ENCODE measurements at places on chromosomes 5 and 9.
A peak's percentile ranks its signal among the peaks of the same experiment; 100 is the strongest.

DNA sequence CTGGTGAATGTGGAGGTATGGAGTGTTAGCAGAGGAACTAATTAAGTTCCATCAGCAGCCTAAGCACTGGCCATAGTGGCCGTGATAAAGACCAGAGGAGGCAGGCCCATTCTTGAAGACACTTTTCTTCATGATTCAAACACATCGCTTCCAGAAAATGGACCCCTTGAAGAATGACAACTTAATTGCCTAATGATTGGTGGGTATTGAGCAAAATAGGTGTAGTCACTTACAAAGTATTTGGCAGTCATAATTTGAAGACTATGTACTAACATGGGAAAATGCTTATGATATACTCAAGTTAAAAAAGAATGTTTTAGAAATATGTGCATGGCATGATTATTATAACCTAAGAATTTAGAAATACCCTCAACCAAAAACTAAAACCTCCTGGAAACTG is 44.8 kb downstream of the MEGF10 start:
- H3K36me3 ChIP-seq: no peaks in the 10 kb centered on the region
- no peak for DNase-seq
- H3K4me3 ChIP-seq: no peak overlapping the region
- H3K27ac ChIP-seq: no peak overlapping the region
- peaks cover 4% of the 10 kb centered on the region for H3K4me1 ChIP-seq
- H3K27me3 ChIP-seq: peaks cover 56% of the 10 kb centered on the region

GRCh38 chr9:128805661-128806060 is 12.6 kb upstream of the ENDOG start:
- no peak overlapping the region for H3K4me3 ChIP-seq
- no peak for DNase-seq
- H3K27ac ChIP-seq: no peak overlapping the region
- H3K36me3 ChIP-seq: peaks cover 3% of the 10 kb centered on the region

DNA sequence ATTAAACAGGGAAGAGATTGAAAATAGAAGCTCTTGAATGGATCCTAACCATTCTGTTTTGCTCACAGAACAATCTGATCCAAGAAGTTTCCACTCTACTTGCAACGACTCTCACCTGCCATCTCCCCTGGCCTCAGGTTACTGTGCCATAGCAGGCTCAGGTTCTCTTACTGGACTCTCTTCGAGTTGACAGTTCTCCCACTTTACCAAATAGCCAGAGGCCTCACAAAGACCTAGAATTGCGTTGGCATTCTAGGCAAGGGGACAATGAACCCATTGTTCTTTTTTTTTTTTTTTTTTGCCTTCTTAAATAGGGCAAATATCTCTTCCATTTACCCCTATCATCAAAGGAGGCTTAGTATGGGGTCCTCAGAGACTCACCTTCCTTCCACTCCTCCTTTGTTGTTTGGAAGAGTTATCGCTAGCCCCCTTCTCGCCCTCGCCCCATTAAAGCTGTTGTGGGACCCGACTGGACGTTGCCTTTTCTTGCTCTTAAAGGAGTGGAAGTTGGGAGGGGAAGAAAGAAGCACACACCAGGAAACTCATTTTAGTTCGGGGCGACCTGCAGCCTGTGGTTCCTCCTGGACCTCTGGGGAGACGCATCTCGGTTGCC is 688 bp upstream of the PLPPR1 start:
- H3K4me3 ChIP-seq: no peak overlapping the region
- H3K36me3 ChIP-seq: no peaks in the 10 kb centered on the region
- H3K27me3 ChIP-seq: peaks cover 25% of the 10 kb centered on the region
- no peak for DNase-seq
- H3K4me1 ChIP-seq: no peaks in the 10 kb centered on the region

GRCh38 chr5:181099602-181100086 is 31.3 kb downstream of the OR2V1 start:
- H3K4me3 ChIP-seq: peak overlapping the region; percentile 64
- peaks cover 31% of the 10 kb centered on the region for H3K27me3 ChIP-seq
- no peak for DNase-seq
- H3K27ac ChIP-seq: no peak overlapping the region

DNA sequence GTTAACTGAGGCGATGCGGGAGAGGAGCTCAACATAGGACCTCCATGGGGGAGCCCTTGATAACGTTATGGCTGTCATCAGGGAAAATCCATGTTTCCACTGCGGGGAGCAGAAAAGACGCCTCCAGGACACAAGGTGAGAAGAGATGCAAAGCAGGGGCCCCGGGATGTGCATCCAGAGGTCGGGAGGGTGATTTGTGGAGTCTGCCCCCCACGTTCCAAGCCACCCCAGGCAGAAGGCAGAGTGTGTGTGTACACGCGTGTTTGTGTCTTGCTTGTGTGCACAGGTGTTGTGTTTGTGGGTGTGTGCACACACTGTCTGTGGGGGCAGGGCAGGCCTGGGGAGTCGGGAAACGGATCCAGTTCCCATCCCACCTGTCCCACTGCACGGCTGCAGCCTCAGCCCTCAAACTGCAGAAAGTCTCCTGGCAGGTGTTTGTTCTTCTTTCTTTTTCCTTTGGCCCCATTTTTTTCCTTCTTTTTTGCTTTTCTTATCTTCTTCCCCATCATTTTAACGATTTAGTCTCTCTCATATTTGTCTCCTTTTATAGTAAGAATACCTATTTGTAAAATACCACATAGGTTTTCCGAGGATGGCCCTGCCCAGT is 17.4 kb upstream of the PLEKHG4B start:
- H3K36me3 ChIP-seq: peaks cover 2% of the 10 kb centered on the region
- no peak overlapping the region for H3K27ac ChIP-seq
- H3K4me3 ChIP-seq: no peak overlapping the region
- no peak for DNase-seq
- H3K27me3 ChIP-seq: peaks cover 62% of the 10 kb centered on the region
- no peaks in the 10 kb centered on the region for H3K4me1 ChIP-seq

DNA sequence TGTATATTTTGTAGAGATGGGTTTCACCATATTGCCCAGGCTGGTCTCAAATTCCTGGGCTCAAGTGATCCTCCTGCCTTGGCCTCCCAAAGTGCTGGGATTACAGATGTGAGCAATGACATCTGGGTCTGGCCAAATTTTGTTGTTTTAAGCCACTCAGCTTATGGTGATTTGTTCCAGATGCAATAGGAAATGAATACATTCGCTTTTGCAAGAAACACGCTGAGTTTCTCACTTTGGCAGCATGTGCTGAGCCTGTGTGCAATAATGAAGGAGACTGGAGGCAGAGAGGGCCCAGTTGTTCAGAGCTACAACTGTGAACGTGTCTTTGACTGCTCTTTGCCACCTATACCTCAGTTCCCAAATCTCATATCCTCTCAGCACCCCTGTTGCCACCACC is 56.4 kb downstream of the KIF4B start:
- no peak overlapping the region for H3K27ac ChIP-seq
- peaks cover 16% of the 10 kb centered on the region for H3K27me3 ChIP-seq
- H3K36me3 ChIP-seq: peaks cover 2% of the 10 kb centered on the region

- no peak for DNase-seq
- H3K4me3 ChIP-seq: no peak overlapping the region
- H3K27me3 ChIP-seq: no peaks in the 10 kb centered on the region
- peaks cover 10% of the 10 kb centered on the region for H3K36me3 ChIP-seq
Measured at GRCh38 chr5:177529247-177530203, 12.8 kb upstream of the DDX41 start.

DNA sequence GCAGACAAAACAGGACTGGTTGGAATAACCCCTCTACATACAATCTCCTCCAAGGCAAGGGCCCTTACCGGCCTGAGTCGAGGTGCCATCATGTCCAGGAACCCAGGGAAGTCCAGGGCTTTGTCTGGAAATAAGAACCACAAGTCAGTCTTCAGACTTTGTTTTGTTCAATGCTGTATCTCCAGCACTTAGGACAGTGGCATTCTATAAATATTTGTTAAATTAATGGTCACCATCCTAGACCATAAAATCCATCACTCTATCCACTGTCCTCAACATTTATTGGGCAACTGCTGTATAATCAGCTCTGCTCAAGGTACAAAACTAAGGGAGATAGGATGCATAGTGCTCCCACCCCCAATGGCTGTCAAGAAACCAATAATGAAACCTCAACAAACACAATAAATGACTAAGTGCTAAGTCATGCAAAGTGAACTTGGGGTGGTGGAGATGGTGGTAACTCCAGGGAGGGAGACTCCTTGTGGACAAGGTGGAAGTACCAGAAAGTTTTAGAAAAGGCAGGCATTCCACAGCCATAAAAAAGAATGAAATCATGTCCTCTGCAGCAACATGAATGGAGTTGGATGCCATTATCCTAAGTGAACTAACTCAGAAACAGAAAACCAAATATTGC is 5.0 kb downstream of the RELL2 start:
- H3K4me3 ChIP-seq: no peak overlapping the region
- H3K27ac ChIP-seq: no peak overlapping the region
- H3K4me1 ChIP-seq: peaks cover 25% of the 10 kb centered on the region
- H3K27me3 ChIP-seq: no peaks in the 10 kb centered on the region

DNA sequence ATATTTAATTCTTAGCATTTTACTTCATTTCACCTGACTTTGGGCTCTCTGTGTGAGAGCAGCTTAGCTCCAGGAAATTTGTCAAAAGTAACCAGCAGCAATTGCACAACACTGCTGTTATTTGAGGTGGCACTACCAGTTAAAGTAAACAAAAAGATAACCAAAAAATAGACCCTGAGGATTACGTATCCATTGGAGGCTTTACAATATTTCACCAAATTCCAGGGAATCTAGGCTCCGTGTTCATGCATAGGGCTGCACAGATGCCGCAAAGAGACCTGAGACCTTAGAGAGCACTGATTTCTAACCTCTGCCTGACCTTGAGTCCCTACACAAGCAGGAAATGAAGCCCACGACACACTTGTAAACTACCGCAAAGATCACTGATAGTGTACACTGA is 1392.7 kb upstream of the CDH6 start:
- H3K27me3 ChIP-seq: no peaks in the 10 kb centered on the region
- no peak overlapping the region for H3K4me3 ChIP-seq
- DNase-seq: no peak
- no peak overlapping the region for H3K27ac ChIP-seq
- H3K4me1 ChIP-seq: no peaks in the 10 kb centered on the region

- H3K27me3 ChIP-seq: no peaks in the 10 kb centered on the region
- peaks cover 2% of the 10 kb centered on the region for H3K36me3 ChIP-seq
- DNase-seq: no peak
- H3K27ac ChIP-seq: no peak overlapping the region
- no peak overlapping the region for H3K4me3 ChIP-seq
Measured at GRCh38 chr5:40121236-40121635, 558.5 kb upstream of the PTGER4 start.

- H3K4me3 ChIP-seq: no peak overlapping the region
- peaks cover 34% of the 10 kb centered on the region for H3K27me3 ChIP-seq
- DNase-seq: no peak
- H3K36me3 ChIP-seq: peaks cover 5% of the 10 kb centered on the region
- H3K4me1 ChIP-seq: no peaks in the 10 kb centered on the region
Measured at GRCh38 chr5:74653991-74654390, 13.5 kb upstream of the ENC1 start.

DNA sequence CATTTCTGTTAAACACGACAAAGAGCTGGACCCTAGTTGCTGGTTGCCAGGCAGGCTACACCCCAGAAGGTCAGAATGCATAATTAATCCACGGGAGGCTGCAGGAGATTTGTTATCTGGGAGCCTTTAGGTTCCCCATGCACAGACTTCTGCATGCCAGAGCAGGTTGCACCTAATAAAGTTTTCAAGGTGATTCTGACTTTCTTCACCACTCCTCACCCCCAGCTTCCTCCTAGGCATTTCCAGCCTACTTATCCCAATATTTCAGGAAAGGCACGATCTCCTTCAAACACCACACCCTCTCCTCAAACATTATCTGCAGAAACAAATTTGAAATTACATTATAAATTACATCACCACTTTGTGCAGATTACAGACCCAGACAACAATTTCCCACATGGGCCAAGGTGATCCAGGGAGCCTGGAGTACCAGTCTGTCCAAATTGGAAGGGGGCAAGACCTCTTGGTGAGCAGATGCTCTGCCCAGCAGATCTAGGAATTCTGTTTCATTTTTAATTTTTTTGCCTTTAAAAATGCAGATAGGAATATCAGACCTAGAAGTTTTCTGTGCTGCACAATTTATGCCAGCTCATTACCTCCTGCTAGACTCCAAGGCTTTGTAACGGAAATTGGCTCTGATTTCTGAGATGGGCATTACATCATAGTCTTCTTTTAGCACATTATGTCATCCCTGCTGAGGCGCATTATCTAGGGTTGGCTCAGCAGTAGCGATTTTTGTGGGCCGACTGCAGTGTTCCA is 363.4 kb upstream of the SLC30A5 start:
- no peak overlapping the region for H3K27ac ChIP-seq
- H3K4me3 ChIP-seq: no peak overlapping the region
- no peak for DNase-seq
- peaks cover 2% of the 10 kb centered on the region for H3K4me1 ChIP-seq

- H3K4me3 ChIP-seq: peak within 1 kb of the TSS; percentile 93
- peaks cover 7% of the 10 kb centered on the region for H3K36me3 ChIP-seq
- peak within 1 kb of the TSS; percentile 92 for H3K27ac ChIP-seq
- H3K4me1 ChIP-seq: peaks cover 29% of the 10 kb centered on the region
- no peaks in the 10 kb centered on the region for H3K27me3 ChIP-seq
Measured at GRCh38 chr9:96383165-96383942, at the start of gene SLC35D2. TSS of gene SLC35D2 (minus strand) at chr9:96383711. CDS start at chr9:96383634, 77 bp downstream.

DNA sequence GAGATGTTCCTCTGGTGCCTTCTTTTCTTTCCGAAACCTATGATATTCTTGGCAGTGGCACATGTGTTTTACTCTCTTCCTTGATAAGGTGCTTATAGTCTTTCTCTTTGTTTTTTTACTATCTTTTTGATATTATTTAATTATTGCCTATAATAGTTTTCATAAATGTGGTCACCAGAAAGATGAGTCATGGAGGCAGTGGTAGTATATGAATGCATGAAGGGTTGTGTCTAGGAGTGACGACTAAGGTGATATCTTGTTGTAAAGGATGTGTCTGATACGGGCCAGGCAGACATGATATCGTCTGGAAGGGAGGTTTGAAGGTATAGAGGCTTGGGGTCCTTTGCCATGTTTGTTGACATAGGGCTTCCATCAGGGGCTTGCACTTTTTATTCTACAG is 36.8 kb downstream of the SLC44A1 start:
- H3K4me3 ChIP-seq: no peak overlapping the region
- H3K27ac ChIP-seq: no peak overlapping the region
- H3K36me3 ChIP-seq: peaks cover 7% of the 10 kb centered on the region
- H3K27me3 ChIP-seq: no peaks in the 10 kb centered on the region
- peaks cover 12% of the 10 kb centered on the region for H3K4me1 ChIP-seq

DNA sequence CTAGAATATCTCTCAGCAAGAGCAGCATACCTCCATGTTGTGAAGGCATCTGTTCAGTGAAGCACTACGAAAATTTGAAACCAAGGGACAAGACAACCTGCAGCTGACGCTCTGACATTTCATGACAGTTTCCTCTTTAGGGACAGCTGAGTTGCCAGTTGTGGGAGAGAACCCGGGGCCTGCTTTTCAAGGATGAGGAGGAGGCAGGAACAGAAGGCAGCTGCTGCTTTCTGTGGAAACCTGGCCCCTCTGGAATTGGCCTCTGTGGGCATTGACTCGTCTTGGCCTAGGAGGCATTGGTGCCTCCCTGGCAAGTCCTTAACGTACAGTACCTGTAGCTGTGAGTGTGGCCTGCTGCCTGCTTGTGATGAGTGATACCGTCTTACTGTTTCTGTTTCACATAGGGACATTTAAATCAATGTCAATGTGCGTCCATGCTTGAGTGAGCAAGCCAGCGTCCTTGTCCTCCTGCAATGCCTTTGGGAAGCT is 21.6 kb downstream of the SLC46A2 start:
- H3K36me3 ChIP-seq: peaks cover 7% of the 10 kb centered on the region
- H3K27ac ChIP-seq: no peak overlapping the region
- no peak for DNase-seq
- no peaks in the 10 kb centered on the region for H3K27me3 ChIP-seq
- no peak overlapping the region for H3K4me3 ChIP-seq
- peaks cover 5% of the 10 kb centered on the region for H3K4me1 ChIP-seq

GRCh38 chr5:177501874-177502678 is 4.7 kb upstream of the PDLIM7 start:
- H3K4me3 ChIP-seq: peak overlapping the region; percentile 19
- H3K27ac ChIP-seq: peak overlapping the region; percentile 66
- H3K27me3 ChIP-seq: no peaks in the 10 kb centered on the region
- H3K4me1 ChIP-seq: peaks cover 24% of the 10 kb centered on the region
- DNase-seq: no peak
- H3K36me3 ChIP-seq: peaks cover 2% of the 10 kb centered on the region
